WTC11 (cell line): ENCODE measurements at places on chromosomes 1 and 21. TPM values are rescaled to one million over a fixed set of nuclear protein-coding genes. Genes with fewer than 3 reads are reported as not detected.

GRCh38 chr1:8027748-8028570 is 1.9 kb upstream of the ERRFI1 start:
- no peak for DNase-seq

Gene KLHDC8A
- 1.6 to 1.7 TPM (median 1.7 TPM) in 3 replicates for total RNA-seq

- peak; percentile 45 for DNase-seq
These were observed 610 bp downstream of the COL6A2 start for GRCh38 chr21:46098303-46099141.

Gene RGL1
- 1.3 to 1.5 TPM (median 1.3 TPM) in 3 replicates for total RNA-seq

DNA sequence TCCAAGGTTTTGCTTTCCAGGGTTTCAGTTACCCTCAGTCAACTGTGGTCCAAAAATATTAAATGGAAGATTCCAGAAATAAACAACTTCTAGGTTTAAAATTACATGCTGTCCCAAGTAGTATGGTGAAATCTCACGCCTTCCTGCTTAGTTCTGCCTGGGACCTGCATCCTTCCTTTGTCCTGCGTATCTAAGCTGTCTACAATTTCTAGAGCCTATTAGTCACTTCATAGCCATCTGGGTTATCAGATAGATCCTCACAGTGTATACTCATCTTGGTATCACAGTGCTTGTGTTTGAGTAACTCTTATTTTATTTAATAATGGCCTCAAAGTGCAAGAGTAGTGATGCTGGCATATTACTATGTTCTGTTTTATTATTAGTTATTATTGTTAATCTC is 157.7 kb downstream of the ROR1 start:
- DNase-seq: no peak

- DNase-seq: peak; percentile 76
These were observed 26.1 kb downstream of the CACNA1S start for GRCh38 chr1:201085902-201086735.

DNA sequence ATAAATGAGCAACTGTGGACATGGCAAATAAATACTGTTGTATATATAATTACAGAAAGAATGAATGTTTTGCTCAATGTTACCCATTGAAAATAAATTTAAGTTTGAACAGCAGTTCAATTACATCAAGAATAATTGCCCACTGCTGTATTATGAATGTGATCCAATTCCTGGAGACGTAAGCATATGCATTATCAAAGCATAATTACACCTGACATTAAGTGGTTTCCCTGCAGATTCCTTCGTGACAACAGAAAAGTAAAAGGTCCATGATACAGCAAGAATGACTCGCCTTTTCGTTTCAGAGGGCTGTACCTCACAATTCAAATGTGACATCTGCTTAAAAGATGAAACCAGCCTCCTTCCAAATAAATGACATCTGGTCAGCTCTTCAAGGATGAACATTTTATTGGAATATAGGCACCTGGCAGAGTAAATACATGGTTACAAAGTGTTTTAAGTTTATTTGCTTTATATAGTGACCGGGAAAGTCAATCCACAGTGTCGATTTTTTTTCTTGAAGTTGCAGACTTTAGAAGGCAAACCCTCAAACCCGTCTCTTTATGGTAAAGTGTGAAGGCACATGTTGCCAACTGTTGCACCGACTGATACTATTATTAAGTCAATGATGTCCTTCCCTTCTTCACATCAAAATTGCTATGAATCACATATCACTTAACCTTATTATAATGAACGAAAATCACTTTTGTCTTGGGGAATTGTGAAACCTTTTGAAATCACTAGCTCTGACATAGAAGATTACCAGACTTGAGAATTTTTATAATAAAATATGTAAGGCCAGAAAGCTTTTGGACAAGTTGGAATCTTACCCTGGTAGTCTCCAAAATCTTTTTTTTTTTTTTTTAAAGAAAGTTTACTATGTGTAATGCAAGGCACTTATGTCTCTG is 36.2 kb upstream of the EDEM3 start:
- no peak for DNase-seq

Gene ST6GALNAC3
- total RNA-seq: 11.9 to 14.1 TPM (median 12.7 TPM) in 3 replicates

DNA sequence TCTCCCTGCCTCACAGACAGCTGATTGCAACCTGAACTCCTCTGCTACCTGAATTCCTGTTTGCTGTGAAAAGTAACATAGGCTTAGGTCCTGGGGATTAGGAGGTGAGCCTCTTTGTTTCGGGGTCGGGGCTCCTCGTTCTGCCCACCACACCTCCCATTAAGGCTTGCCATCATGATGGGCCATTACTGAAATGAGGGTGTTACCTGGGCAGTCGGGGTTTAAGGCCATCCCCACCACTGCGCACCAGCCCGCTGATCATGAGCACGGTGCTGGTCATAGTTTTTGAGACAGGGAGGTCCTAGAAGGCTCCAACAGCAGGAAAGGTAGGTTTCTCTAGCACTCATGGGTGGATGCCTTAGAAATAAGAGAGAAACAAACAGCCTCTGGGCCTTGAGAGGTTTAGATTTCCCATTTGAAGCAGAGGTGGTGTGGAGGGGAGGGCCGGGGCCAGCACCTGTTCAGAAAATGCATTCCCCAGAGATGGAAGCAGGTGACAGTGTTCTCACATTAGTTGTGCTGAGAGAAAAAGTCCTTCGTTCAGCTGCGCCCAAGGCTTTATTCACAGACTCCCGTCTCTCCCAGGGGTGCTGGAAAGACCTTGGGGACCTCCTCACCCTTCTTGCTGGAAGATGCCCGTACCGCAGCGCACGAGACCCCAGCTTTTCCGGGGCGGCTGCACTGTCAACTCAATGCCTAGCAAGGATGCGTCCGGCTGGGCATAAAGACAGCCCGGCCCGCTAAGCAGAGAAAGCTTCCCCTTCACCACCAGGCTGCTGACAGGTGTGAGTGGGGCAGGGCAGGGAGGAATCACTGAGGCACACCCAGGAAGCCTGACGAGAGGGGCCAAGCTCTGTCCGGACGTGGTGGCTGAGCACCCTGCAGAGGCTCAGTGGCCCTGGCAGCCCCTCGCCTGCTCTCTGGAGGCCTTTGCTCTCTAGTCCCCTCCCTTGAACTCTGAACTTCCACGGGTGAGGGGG is 125.5 kb downstream of the PGBD5 start:
- no peak for DNase-seq

- DNase-seq: no peak
These were observed 672.4 kb upstream of the TMPRSS15 start for GRCh38 chr21:19076031-19076430.

Gene SPRR5
- not detected in 3 replicates for total RNA-seq

DNA sequence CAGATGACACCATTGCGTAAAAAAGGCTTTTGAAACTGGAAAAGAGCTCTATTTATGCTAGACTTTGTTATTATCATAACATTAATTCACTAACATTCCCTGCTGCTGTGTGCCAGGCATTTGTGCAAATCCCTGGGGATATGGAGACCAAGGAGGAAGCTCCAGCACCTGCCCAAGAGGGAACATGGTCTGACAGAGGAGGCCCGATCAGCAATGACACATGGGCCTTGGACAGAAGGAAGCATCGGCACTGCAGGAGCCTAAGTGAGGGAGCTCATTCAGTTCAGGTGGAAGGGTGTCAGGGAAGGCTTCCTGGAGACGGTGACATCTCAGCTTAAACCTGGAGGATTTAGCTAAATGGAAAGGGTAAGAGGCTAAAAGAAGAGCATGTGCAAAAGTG is 13.9 kb downstream of the CAMK2N1 start:
- no peak for DNase-seq

GRCh38 chr1:227544067-227545050 is 19.0 kb upstream of the ZNF678 start:
- DNase-seq: no peak

Gene KCNE1
- total RNA-seq: 0.16 to 0.37 TPM (median 0.37 TPM) in 3 replicates

- DNase-seq: no peak
These were observed 27.3 kb upstream of the OTUD3 start for GRCh38 chr1:19854866-19855265.

GRCh38 chr1:109111386-109112055 is 2.4 kb upstream of the ELAPOR1 start:
- DNase-seq: no peak

DNA sequence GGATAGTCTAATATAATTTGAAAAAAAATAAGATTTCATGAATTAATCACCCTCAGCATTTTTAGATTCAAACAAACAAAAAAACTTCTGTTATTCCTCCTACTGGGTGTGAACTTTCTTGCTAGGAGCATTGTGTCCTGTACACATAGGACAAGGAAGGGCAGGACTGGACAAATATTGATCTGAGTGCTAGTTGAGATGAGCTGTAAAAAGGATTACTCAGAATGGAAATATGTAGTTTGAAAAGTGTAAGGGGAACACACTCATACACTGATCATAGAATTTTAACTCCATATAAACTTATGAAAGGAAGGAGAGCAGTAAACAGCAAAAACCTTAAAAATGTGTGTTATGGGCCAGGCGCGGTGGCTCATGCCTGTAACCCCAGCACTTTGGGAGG is 156.5 kb upstream of the ZNF648 start:
- no peak for DNase-seq

GRCh38 chr1:229037806-229038405 is 233.0 kb upstream of the RAB4A start:
- no peak for DNase-seq

DNA sequence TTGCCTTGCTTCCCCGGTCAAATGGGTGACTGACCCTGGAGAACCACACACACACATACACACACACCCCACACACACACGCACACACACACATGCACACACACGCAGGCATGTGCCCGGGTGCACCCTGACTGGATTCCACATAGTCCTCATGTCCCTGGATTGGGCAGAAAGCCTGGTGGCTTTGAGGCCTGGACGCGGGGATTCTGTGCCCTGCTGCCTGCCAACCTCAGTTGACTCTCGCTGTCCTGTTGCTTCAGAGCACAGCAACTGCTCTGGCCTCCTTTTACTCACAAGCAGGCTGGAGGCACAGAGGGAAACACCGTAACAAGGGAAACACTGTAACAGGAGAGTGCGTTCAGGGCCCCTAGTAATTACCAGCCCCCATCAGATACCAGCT is 6.4 kb downstream of the RORC start:
- DNase-seq: no peak

GRCh38 chr1:226895644-226896043 is 25.2 kb downstream of the PSEN2 start:
- DNase-seq: no peak

DNA sequence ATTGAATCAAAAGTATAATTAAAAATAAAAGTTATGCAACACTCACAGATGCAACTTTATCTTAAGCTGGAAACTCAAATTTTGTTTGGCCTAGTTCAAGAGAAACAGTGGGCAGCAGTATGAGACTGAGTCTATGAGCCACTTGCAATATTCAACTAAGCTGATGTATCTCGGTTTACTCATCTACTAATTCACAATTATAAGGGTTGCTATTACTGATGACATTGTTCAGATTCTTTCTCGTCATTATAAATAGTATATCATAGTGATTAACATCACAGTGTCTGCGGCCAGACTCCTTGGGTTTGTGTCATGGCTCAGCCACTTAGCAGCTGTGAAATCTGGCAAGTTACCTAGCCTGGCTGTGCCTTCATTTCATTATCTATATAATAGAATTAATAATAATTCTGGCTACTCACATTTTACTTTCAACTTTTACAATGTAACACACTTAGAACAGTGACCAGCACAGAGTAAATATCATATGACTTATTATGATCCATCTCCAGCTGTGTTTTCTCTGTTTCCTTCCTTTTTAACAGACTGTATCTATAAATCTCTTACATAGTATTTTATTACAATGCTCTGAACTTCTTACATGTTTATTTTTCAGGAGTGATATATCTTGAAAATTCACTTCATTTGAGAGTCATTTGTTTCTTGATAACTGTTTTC is 194.3 kb upstream of the RGS18 start:
- DNase-seq: no peak

DNA sequence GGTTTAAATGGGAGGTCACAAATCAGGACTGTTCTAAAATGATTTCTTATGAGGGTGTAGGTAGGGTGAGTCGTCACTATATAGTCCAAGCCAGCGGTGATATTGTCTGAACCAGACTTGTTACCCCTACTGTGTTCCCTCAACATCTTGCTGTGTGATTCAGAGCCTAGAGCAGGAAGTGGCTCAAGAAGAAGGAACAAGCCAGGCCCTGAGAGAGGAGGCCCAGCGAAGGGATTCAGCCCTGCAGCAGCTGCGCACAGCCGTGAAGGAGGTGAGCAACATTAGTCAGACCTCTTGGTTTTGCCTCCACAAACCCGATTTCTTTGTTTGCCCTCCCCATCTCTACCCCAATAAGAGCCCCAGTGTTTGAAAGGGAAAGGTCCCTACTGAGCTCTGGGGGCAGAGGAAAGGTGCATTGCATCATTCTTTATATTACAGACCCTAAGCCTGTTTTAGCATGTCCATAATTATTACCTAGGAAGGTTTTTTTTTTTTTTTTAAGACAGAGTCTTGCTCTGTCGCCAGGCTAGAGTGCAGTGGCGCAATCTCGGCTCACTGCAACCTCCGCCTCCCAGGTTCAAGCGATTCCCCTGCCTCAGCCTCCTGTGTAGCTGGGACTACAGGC is 5.0 kb upstream of the SH3BGRL3 start:
- DNase-seq: no peak

- DNase-seq: no peak
These were observed 68.6 kb downstream of the LHX8 start for GRCh38 chr1:75202751-75203150.

Gene FCGR3B
- not detected in 3 replicates for total RNA-seq

GRCh38 chr21:44987886-44988606 is 48.2 kb downstream of the SLX9 start:
- DNase-seq: no peak
